Stimulated activated naive CD8-positive, alpha-beta T cell treated with anti-CD3 and anti-CD28 coated beads, Interleukin-15, amount 100 ng/mL, for 72 hours (primary cell): ENCODE measurements at places on chromosomes 5 and 9.

DNA sequence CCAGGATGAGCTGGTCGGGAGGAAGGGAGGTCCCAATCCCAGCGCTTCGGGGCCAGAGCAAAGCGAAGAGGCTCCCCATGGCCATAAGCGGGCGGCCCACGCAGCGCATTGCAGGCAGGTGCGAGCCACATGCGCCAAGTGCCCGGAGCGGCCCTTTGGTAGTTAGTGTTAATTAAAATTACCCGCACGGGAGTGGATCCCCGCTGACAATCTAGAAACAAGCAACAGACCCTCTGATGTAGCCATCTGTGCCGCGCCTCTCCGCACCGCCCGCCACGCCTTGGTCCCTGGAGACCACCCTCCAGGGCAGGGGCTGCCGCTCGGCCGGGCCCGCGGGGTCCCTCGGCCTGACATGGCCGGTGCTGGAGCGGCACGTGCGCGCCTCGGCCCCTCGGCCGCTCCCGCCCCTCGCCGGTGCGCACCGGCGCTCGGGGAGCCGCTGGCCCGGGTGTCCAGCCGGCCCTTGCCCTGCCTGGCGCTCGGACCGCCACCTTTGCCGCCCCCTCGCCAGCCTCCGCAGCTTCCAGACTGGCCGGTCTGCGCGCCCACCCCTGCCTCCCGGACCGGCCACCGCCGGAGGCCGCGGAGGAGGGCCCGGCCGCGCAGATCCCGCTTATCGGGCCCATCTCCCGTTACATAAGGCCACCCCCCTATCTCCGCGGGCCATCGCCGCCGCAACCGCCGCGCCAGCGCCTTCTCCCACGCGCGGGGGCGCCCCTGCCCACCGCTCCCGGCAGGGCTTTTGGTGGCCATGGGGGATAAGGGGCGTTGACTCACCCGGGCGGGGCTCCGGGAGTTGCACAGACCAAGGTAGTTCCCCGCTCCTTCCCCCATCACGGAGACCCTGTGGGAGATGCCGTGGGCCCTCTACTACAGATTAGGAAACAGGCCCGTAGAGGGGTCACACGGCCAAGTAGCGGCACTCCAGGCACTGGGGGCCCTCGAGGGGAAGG, 1.9 kb upstream of the IL13 start:
- peak; percentile 58 for DNase-seq

DNA sequence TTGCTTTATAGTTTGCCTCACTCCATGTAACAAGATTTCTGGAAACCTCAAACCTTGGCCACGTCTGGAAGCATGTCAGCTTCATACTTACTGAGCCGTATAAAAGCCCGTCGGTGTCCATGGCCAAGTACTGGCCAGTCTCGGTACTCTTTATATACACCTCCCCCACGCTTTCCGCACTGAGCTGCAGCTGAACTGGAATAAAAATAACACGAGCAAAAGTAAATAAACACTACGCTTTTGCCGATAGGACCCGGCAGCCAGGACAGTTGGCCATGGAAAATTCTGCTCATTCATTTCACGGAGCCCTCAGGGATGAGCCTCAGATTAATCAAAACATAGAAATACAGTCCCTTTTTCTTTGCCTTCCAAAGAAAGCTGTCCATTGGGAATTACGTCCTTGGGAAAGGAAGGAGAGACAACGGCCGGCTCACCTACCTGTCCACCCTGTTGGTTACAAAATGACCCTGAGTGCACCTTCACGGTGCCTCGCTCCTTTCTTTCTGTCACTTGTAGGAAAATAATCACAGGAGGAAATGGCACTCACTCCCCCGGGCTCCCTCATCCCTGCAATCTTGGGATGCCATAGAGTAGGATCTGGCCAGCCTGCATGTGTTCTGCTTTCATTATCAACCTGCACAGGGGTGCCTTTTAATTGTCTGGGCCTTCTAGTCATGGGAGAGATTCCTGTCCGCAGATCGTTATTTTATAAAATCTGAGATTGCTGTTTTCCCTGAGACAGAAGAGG, 85.1 kb downstream of the FGF1 start:
- no peak for DNase-seq

DNA sequence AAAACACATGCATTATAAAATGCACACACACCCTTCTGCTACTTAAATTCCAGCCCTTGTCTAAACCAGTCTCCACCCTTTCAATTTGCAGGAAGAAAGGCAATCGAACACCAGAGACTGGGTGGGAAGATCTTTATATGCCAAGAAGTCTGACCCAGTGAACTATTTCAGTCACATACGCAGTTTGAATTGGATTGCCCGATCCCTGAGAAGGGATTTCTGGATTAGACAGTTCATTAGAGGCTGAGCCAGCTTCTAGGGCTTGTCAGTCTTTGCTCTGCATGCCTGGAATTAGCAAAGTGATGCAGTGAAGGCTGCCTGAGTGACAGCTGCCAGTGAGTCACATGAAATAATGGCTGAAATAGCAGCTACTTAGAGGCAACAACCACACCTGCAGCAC, 159.9 kb downstream of the PPP2R2B start:
- DNase-seq = no peak

- DNase-seq = no peak
Observed at GRCh38 chr9:26311463-26311995, 581.1 kb downstream of the CAAP1 start.

DNA sequence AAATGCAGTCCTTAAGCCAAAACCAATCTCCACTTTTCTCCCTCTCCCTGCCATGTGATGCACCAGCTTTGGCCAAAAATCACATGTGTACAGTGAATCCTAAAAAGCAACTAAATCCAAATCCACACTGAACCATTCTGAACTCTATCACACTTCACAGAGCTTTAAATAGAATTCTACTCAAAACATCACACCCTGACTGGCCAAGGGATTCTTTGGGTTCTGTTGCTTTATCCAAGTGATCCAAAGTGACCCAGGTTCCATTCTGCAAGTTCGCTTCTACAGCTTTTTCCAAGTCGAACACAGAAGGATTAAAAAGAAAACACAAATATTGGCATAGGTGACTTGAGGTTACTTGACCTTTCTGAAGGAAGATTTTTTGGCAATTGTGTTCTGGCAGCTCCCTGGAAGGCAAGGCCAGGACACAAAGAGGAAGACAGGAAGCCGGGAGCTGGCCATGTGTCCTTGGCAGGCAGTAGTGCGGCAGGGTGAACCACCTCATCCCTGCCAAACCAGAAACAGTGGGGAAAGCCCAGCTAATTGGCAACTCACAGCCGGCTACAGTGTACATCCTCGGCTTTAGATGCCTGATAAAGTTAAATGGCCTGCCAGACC, 115.0 kb downstream of the NFIB start:
- DNase-seq = no peak

GRCh38 chr9:17929506-17929905, 350.6 kb downstream of the SH3GL2 start:
- no peak for DNase-seq

GRCh38 chr5:59279979-59280378, 613.5 kb downstream of the PDE4D start:
- DNase-seq = no peak

- DNase-seq = no peak
Observed at GRCh38 chr5:14663734-14664269, 716 bp upstream of the OTULIN start.

DNA sequence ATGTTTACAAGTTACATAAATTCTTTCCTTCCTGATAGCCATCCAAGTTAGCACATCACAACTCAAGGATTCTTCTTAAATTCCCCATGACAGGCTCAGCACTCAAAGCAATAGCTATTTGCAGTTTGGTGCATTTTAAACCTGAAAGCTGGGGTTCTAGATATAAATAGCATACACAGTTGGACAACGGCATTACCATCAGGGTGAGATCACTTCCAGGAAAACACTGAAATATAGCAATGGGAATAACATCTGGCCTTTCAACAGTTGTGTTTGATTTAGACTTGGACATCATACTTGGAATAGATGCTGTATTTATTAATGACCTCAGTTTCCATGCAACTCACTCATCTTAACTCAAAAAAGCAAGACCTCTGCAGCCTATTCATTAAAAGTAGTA, 24.7 kb upstream of the LECT2 start:
- DNase-seq = no peak

DNA sequence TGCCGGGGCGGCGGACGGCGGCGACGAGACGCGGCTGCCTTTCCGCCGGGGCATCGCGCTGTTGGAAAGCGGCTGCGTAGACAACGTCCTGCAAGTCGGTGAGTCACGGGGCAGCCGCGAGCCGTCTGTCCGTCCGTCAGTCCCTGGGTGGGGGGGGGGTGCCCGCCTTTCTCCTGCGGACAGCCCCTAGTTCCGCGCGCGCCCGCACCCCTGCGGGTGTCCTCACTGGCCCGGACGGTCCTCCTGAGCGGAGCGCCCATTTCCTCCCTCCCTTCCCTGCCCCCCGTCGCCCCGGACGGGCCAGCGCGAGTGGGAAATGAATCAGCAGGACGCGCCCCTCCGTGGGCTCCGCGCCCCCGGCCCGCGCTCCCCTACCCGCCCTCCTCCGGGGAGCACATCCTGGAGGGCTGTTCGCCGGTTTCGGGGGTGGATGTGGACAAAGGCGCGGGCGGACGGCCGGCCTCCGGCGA, 828 bp downstream of the ZSWIM6 start:
- DNase-seq = peak; percentile 22

DNA sequence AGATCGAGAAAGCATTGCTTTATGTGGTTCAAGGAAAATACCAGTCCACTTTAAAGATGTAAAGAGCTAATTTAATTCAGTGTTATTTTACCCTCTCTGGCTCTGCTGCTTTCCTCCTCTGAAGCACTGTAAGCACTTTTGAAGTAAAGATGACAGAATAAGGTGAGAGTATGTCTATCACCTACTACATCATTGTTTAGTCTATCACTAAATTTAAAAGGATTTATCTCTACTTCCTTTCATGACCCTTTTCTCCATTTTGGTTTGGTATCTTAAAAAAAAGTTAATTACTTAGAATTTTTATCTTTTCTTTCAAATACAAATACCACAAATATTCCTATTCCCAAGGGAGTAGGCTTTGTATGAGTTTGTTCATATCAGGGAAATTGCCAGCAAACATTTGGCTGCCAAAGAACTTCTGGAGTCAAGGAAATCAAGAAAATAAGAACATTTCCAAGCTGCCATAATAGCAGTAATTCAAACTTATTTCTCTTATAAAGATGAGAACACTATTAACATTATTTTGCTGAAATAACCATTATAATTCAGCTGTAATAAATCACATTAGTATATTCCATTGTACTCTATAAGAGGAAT, 77.8 kb downstream of the SLC38A9 start:
- DNase-seq = no peak

- DNase-seq = no peak
Observed at GRCh38 chr5:73851471-73852181, 225.6 kb downstream of the ARHGEF28 start.

DNA sequence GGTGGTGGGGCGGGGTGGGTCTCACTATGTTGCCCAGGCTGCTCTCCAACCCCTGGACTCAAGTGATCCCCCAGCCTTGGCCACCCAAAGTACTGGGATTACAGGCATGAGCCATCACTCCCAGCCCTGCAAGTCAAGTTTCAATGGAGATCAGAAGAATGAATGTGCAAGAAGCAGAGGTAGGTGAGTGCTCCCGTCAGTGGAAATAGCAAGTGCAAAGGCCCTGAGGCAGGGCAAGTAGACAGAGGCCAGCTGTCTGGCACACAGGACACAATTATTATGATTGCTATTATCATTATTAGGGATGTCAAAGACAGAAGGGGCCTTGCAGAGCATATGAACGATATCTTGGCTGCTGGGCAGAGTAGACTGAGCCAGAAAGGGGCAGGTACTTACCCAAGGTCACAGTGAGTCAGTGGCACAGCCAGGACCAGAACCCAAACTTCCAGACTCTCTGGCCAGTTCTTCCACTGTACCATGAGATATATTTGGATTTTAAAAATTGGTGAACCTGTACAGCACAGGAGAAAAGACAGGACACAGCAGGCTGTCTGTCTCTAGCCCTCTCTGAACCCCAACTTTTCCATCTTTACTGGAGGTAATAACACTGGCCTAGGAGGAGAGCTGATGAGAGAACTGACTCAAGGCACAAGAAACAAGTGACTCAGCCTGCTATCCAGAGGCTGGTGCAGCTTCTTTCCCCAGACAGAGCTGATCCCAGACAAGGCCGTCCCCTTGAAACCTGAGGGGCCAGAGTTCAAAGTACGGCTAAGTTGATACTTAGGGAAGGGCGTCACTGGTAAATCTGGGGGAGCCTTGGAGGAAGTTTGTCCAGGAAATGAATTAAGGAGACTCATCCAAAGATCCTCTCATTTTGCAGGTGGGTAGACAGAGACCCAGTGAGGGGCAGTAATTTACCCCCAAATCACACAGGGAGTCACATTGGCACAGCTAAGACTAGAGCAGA, 1.4 kb downstream of the HDHD3 start:
- no peak for DNase-seq

- no peak for DNase-seq
Observed at GRCh38 chr5:103428411-103428871, 134.1 kb downstream of the NUDT12 start.
